ENCODE measurements at places on chromosomes 16 and 17.

DNA sequence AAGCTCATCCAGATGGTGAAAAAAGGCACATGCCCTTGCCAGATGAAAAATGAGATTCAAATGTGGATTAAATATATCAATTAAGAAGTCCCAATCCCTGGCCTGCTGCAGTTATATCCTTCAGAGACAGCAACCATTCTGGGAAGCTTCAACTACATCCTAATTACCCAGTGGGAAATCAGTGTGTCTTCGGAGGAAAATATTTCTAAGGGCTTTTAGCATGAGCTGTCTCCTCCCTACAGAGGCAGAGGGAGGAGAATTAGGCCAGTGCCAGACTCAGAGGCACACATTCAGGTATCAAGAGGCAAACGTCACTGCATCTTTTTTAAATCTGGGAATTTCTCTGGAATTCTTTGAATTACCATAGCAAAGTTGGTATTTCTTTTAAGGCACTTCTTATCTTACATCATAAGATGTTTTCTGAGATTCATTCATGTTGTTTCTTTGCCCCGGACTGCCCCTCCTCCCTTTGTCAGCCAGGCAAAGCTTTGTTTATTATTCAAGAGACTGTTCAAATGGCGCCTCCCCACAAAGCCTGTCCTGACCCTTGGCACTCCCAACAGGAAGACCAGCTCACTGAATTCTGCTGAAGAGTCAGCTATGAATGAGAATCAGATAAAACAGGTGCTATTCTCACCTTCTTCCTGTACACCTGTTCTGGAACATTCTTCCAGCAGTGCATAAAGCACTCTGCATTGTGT, 38.3 kb upstream of the SMPD3 start:
- no peak for DNase-seq

DNA sequence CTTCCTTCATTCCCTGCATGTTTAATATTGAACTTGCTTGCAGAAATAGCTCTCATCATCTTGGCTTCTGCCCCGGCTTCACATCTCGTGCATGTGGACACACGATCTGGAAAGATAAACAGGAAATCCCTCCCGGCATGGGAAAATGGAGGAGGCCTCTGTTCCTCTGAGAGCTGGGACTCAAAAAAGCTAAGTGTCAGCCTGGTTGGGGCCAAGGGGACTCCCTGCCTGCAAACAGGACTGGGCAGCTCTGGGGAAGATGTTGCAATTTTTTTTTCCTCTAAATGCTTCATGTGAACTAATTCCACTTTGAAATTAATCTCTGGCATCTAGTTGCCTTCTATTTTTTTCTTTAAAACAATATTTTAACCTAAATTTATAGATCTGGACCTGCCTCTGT, 24.8 kb downstream of the ITPRIPL2 start:
- peak; percentile 70 for DNase-seq

GRCh38 chr17:20184181-20184580, 175.0 kb downstream of the SPECC1 start:
- no peak for DNase-seq

DNA sequence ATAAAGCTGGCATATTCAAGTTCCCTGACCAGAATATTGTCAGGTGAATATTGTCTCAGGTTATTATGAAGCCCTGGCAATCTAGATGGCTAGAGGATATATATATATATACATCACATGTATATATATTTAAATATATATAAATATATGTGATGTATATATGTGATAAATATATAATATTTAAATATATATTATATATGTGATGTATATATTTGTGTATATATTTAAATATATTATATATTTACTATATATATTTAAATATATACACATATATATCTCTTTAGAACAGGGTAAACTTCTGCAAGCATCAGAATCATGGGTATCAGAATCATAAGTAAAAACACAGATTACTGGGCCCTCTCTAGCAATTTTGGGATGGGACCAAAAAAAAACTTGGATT, 112.6 kb downstream of the CDH8 start:
- DNase-seq = no peak

DNA sequence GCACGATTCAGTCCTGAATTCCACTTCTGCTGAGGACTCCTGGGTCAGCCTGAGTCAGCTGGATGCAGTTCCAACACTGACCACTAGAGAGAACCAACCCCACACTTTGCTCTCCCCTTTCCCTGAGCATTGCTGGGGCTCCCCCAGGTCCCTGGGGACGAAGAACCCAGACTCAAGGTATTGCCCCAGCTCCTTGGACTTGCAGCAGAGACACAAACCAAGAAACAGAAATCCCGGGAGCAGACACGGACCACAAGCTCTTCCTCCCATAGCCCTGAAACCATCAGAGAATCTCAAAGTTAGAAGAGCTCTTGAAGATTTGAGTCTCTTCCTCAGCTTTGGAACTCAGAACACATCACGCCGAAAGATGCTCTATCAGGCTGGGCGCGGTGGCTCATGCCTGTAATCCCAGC, 678 bp upstream of the GH1 start:
- DNase-seq = peak; percentile 91

DNA sequence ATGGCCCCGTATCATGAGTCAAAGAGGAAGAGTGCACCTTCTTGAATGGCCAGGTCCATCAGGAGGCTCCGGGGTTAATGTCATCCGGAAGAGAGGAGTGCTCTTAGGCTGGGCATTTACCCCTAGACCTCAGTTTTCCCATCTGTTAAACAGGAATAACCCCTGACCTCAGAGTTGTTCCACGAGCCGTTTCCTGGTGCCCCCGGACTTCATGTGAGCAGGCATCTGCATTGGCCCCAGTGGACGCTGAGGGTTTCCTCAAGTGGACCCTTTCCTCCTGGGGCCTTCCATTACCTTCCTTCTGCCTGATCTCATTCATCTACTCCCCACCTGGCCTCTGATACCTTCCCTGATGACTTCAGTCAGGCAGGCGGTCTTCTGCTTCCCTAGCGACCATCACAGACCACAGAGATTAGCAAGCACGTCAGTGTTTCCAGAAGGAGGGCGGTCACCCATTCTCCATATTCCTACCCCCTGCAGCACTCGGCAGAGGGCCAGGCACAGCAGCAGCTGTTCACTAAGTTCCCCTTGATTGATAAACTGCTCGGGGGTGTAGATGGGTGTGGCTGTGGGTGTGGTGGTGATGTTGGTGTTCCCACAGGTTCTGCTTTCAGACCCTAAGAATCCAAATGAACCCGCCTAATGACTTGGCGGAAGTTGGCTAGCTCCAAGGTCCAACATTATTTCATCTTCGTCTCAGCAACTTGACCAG, 346.6 kb upstream of the TNRC6C start:
- no peak for DNase-seq

DNA sequence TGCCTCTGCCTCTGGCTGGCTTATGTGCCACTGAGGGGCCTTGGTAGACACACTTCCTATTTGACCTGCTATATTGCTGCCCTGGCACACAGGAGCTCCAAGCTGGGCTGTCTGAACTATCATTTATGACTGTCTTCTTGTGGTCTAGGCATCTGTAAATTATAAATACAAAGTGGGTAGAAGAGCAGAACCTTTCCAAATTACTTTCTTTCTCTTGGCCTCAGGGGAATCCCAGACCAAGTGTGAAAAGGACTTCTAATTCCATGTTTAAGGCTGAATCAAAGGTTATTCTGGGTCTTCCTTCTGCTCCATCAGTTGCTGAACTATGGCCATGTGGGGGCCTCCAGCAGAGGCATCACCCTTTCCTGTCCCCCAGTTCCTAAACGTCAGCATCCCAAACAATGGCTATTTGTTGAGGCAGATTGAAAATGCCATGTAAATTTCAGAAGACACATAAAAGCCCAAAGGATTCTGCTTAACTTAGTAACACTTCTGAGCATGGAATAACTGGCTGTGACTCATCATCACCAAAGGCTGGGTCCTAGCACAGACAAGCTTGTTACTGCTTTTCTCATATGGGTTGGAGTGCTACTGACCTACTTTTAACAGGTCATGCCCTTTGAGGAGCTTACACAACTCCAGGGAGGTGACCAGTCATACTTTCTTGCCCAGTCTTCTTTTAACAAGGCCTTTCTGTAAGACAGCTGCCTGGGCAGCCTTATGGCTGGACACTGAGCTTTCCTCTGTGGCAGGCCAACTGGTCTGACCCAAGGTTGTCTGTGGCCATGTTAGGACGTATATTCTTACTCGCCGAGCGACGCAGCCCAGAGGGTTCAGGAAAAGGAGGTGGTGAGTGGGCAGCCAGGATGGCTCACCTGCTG, 154.8 kb downstream of the VPS53 start:
- peak; percentile 87 for DNase-seq

GRCh38 chr17:73210002-73210678, 17.3 kb downstream of the COG1 start:
- DNase-seq = peak; percentile 46

GRCh38 chr17:2050300-2051060, 4.4 kb upstream of the HIC1 start:
- peak; percentile 84 for DNase-seq

- DNase-seq = peak; percentile 91
Measured at GRCh38 chr17:72338847-72339790, 218.3 kb downstream of the SOX9 start.

DNA sequence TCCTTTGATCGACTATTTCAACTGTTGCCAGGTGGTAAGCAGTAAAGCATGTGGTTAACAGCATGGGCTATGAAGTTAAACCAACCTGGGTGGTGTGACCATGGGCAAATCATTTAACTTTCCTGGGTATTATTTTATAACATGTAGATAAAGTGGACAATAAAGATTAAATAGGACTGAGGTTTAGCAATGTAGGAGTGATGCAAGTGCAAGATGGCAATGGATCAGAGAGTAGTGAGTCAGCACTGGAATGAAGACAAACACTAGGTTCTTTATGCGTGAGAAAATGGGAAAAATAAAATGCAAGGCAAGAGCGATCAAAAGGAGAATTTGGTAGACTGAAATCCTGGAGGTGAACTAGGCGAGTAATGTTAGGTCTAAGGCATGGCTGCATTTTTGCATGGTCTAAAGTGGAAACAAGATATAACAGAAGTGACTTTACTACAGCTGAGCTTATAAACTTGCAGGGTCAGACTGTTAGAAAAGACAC, 222.4 kb upstream of the AXIN2 start:
- peak; percentile 45 for DNase-seq

DNA sequence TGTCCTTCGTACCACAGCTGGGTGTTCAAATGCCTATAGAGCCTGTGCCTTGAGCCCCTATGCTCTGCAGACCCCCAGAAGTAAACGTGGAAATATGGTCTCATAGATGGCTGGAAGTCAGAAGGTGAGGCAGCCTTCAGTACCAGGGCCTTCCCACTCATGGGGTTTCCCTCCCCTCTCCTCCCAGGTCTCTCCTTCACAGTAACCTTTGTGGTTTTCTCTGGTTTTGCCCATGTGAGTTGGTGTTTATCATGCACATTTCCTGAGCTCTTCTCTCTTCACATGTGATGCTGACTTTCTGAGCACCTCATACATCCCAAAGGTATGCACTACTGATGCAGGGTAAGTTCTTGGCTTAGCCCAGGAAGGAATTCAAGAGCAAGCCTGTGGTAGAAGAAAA, 35.4 kb downstream of the TMEM114 start:
- no peak for DNase-seq

- DNase-seq = peak; percentile 66
Measured at GRCh38 chr17:27778183-27778582, 22.1 kb downstream of the NOS2 start.

DNA sequence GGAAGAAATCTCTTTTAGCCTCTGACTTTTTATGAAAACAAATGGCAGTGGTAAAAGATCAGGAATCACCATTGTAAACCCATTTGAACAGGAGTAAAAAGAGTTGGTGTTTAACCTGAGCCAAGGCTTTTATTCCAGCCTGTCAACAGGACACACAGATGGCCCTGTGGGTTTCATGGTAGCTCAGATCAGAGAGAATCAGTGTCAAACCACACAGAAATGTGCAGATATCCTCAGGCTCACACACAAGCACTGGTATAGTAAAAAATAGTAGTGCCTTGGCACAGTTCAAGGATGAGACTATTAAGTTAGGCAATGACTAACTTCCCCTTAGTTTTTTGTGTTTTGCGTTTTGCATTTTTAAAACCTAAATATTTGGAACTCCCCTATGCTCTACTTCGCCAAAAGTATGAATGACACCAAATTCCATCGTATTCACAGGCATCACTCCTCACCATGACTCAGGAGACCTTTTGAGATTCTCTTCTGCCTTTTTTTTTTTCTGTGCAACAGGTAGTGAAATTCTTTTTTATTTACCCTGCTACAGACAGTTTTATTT, 1200.0 kb downstream of the CDH11 start:
- DNase-seq = peak; percentile 9

DNA sequence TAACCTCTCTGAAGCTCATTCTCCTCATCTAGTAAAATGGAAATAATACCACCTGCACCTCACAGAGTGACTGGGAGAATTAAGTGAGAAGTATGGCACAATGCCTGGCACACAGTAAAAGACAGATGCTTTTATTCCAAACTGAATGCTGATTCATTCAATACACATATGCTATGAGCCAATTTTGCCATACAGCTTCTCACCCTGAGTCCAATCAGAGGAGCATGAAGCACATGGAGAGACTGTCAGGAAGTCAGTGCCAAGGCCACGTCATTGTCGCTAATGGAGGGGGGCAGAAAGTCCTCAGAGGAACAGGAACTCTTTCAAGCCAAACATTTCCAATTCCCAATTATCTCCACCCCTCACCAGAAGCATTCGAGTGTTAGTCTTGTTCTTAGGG, 11.6 kb downstream of the MKS1 start:
- DNase-seq = no peak

DNA sequence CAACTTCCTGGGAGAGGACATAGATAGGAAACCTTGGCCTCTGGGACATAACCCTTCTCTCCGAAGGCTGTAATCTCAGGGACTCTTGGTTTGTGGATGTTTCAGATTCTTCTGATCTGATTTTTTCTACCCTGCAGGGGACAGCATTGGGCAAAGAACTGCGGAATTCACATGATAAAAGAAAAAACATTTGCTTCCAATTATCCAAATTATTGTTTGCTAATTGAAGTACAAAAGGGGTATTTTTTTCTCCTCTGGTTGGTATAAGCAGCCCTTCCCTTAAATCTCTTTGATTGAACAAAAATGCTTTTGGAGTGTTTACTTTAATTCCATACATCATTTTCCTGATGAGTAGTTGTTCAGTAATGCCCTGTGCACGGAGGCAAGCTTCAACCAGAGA, 251.7 kb upstream of the IRX3 start:
- DNase-seq = peak; percentile 41

DNA sequence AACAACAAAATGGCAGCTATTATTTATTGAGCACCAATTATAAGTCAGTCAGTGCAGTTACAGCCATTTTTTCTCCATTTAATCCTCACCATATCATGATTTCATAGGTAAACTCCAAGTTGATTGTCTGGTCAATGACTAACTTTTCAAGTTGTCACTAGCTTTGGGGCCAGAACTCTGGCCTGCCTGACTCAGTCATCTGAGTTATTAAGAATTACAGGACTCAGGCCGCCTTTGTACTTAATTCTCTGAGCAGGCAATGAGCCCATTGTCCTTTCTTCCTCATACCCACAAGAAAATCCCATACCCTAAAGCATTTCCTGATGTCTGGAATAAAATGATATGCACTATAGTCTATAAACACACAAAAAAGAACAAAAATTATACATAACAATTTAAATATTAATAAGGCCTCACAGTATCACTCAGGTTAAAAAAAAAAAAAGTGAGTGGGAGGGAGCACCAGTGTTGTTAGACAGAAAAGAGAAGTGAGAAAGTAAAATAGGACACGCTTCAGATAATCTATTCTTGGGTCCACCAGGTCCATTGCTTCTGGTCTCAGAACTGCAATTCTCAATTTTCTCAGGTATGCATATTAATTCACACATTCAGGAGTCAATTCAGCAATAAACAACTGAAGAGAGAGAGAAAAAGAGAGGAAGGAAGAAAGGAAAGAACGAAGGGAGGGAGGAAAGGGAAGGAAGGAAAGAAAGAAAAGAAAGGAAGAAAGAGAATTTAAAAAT, 70.2 kb downstream of the SPAG9 start:
- DNase-seq = no peak

Data from GM03348 (cell line).